ENCODE measurements at places on chromosomes 5 and 9.

GRCh38 chr5:14261856-14262611 is 118.9 kb downstream of the TRIO start:
- no peak for DNase-seq

DNA sequence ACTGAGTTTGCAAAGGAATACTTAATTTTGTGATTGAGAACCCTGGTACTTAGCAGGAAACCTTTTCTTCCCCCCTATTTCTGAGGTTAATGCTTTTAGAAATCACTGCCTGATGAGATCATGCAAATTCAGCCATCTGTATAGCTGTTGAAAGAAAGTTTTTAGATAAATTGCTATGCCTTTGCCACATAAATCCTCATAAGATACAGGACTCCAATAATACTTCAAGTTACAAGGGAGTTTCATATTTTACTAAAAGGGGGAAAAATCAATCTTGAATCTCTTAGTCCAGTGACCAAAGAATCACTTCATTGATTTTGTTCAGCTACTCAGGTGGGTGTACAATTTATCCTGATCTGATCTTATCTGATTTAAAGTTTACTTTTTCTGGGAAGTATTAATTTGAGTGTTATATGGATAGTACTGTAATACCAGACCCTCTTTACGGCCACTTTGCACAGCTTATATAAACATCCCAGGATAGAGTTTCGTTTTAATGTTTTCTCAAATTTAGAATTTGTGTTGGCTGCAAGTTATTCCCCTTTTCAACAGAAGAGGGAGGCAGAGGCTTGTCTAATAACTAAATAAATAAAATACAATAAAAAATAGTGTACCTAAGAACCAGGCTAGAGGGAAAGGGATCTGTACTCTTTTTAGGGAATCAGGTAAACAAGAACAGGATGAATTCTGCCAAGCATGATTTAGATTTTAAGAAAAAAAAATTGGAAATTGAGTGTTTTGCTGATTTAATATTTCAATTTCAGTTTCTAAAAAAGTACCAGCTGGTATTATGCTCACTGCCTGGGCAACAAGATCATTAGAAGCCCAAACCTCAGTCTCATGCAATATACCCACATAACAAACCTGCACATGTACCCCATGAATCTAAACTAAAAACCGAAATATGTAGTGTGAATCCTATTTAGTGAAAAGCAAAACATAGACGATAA is 69.1 kb downstream of the PSAT1 start:
- DNase-seq, result no peak

GRCh38 chr9:37337301-37337890 is 85.1 kb upstream of the GRHPR start:
- DNase-seq, result no peak

DNA sequence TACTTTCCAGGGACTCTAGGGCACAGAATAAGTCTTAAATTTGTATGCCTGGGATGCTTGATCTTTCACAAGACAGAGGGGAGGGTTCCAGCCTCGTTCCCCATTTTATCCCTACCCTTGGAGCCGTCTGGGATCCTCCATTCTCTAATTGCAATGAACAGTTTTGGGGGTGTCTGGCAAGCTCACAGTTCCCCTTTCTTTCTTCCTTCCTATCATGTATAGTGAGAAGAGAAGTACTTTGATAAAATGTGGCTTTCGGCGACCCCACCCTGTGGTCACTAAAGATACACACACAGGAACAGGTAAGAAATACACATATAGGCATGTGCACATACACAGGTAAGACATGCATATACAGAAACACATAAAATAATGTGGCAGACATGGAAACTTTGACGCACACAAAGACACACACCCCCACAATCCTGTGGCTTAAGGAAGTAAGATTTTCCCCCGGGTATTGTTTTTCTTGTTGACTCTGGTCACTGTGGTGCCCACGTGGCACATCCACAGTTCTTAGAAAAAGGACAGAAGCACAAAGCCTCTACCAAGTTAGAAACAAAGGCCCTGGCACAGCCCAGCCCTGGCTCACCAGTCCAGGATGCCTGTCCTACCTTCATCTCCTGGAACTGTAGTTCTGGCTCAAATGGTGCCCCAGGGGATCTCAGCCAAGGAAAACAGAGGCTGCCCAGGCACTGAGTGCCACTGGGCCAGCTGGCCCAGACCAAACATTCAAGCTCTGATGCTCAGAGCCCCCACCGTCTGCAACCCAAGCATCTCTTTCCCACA is 6.3 kb upstream of the SMU1 start:
- DNase-seq, result no peak

GRCh38 chr9:9949978-9950377 is 662.8 kb downstream of the PTPRD start:
- no peak for DNase-seq

- DNase-seq, result no peak
These were observed 545 bp downstream of the PALM2AKAP2 start for GRCh38 chr9:109780453-109781033.

DNA sequence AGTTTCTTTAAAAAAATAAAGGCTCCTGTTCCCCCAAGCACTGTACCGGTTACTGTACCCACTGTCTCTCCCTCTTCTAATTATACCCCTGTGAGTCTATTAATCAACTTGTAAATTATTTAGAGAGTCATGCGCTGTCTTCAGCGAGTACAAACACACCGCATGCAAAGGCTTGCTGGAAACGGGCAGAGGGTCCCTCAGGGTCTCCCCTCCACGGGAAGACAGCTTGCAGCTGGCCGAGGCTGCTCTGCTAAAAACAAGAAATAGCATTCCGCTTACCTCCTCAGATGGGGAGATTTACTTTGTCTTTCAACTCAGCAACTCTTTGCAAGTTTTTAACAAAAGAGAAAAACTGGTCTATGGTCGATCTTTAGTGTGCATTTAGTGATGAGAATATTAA is 71.8 kb downstream of the AK8 start:
- no peak for DNase-seq

GRCh38 chr9:114058688-114059046 is 19.4 kb downstream of the AMBP start:
- no peak for DNase-seq

GRCh38 chr5:174807471-174807870 is 83.1 kb downstream of the MSX2 start:
- no peak for DNase-seq

- DNase-seq, result no peak
These were observed 15.4 kb downstream of the NIPSNAP3B start for GRCh38 chr9:104779334-104779733.

GRCh38 chr9:36357639-36358038 is 42.4 kb downstream of the RNF38 start:
- no peak for DNase-seq

DNA sequence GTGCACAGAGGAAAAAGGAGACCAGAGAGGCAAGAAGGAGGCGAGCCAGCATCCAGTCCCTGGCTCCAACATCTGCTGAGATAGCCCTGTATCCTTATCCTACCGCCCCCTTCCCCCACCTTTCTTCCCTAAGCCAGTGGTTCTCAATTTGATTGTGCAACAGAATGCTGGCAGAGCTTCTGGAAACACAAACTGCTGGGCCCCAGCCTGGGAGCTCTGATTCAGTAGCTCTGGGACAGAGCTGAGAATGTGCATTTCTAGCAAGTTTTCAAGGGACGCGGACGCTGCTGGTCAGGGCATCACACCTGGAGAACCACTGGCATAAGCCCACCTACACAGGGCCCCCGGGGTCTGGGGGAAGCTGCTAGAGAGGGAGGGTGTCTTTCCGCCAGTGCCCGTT is 21.1 kb downstream of the AK8 start:
- no peak for DNase-seq

GRCh38 chr9:90365666-90366065 is 277.0 kb downstream of the DIRAS2 start:
- DNase-seq, result no peak

DNA sequence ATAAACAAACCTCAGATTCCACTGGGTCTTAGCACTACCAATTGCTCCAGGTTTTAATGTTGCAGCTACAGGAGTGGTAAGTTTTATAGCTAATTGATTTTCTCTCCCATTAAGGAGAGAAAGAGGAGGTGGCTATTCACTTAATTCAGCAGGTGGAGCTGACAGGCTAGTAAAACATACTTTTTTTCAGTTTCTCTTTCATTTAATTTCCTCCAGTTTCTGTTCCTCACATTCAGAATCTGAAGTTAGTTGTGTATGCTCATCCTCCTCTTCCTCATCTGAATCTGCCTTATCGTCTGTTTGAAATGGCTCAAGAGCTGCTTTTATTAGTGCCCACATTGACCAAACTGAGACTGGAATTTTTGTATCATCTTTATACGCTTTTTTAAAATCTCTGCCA is 98.0 kb downstream of the PLPPR1 start:
- DNase-seq, result no peak

DNA sequence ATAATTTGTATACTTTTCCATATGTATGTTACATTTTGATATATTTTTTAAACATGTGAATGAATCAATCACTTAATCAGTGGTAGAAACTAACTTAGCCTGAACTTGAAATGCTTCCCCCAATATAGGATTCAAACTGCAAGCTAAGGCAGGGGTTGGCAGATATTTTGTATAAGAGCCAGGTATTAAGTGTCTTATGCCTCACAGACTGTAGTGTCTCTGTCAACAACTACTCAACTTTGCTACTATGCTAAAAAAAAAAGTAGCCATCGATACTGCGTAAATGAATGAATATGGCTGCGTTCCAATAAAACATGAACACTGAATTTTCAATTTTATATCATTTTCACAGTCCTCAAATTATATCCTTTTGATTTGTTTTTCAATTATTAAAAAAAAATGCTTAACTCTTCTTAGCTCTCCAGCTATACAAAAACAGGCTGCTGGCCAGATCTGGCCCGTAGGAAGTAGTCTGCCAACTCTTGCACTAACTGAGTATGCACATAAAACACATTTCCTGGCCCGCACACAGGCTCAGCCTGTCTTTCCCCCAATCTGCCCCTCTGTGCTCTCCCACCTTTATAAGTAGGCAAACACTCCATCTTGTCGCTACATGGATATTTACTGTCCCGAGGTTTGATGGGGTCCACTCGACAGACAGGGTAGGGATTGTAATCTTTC is 91.8 kb downstream of the SAXO1 start:
- no peak for DNase-seq

- no peak for DNase-seq
These were observed 236.2 kb upstream of the NFIL3 start for GRCh38 chr9:91659529-91660495.
